Stimulated activated CD4-positive, alpha-beta T cell treated with anti-CD3 and anti-CD28 coated beads, Interleukin-1b, Interleukin-23, amount 100 ng/mL, for 1 hour (primary cell): ENCODE measurements at places on chromosomes 5 and 9.

GRCh38 chr9:37976714-37977477 is 73.0 kb upstream of the SLC25A51 start:
- DNase-seq = no peak

- DNase-seq = no peak
These were observed 3.2 kb upstream of the ANKHD1 start for GRCh38 chr5:140398379-140398811.

- DNase-seq = no peak
These were observed 37.3 kb downstream of the FSD1L start for GRCh38 chr9:105485131-105485530.

DNA sequence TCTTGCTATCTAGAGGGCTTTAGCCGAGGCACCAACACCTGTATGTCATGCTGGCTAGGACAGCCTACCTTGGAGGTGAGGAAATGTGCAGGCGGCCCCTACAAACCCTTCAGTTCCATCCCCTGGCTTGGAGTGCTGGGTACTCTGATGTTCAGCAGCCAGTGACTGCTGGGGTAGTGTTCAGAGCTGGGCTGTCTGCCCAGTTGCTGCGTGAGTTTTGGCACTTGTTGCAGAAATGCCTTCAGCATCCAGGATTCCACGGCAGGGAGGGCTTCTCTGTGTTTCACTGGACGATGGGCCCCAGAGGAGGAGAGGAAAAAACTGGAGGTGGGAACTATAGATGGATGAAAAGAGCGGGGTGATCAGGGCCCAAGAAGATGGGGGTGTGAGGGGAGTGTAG is 10.4 kb downstream of the SWI5 start:
- DNase-seq = no peak

DNA sequence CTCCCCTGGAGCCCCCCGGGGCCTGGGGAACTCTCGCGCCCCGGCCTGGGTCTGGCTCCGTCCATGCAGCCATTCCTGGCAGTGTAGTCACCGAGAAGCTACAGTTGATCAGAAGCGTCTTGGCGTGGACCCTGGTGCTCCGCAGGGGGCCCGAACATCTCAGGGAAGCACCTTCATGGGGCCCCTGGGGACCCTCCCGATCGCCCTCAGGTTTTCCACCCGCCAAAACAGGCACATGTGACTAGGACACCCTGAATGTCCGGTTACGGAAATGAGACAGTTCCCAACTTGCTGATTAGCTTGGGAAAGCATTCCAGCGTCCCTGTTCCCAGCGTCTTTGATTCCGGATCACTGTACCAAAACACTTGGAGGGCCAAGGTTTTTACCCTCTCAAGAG is 472 bp downstream of the FBXO4 start:
- DNase-seq = no peak

DNA sequence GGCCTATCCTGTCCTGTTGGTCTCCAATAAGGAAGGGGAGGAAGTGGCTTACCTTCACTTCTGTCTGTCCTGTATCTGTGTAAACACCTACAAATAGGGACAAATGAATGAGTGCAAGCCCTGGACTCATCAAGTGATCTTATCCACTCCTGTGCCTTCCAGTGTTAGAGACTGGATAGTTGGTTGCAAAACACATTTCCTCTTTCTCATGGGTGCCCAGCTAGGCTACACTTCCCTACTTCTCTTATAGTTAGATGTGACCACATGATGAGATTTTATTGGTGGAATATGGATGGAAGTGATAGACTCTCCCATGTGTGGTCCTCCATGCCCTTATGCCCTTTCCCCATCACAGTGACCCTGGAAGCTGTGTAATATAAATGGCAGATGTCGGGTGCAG is 16.9 kb upstream of the PFDN1 start:
- DNase-seq = no peak

DNA sequence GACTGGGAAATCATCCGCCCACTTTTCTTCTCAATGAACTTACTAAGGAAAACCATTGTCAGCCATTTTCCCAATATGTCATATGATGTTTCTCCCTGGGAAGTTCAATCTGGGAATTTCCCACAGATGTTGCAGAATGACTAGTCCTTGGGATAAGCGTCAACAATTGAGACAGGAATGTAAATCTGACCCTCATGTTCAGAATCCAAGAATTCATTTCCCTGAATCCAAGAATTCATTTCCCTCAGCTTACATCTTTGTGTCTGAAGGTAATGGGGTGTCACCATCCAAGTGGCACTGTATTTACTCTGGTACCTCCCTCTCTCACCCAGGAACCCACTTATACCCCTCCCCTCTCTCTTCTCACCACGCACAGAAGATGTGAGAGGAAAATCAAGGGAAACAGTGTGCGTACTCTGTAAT is 7.4 kb downstream of the KLF9 start:
- no peak for DNase-seq

- no peak for DNase-seq
These were observed 22.9 kb downstream of the PSMB7 start for GRCh38 chr9:124392254-124392870.

DNA sequence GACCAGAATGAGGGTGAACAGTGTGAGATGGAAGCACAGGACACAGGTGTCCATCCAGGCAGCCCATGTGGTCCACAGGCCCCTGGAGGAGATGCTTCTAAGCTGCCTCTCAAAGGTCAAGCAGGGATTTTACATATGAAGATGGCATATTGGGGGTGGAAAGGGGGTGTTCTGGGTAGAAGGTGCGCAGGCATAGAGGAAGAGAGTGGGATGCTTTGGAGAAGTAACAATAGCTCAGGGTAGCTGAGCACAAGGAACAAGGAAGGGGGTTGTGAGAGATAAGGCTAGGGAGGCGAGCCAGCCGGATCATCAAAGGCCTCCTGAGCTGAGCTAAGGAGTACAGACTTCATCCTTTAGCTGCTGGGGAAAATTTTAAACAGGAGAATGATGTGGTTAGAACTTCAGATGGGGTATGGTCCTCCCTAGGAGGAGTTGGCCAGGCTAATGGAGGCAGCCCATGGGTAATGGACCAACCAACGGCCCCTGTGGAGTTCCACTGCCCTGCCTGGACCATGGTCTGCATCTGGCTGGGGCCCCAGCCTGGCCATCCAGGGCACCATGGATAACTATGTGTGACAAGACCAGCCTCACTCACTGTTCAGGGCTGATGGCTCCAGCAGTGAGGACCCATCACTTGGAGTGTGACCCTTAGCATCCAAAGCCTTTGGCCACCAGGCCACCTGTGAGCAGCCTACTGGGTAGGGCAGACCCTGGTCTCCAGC is 86.8 kb upstream of the TBC1D2 start:
- no peak for DNase-seq

DNA sequence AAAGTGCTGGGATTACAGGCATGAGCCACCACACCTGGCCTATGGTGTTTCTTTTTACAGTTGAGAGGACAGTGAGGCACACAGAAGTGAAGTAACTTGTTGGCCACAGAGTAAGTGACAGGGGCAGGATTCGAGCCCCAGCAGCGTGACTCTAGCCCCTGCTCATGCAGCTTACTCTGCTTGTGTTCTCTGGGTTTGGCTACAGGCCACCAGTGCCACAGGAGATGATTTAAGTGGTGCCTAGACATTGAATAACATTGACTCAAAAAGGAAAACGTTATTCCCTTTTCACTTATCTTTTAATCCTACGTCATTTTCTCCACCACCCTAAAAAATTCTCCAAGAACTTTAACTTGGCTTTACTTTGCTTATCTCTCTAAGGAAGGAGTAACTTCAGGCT is 61.4 kb downstream of the SNX24 start:
- no peak for DNase-seq

- DNase-seq = no peak
These were observed 166.5 kb upstream of the PRR16 start for GRCh38 chr5:120297616-120298015.

- no peak for DNase-seq
These were observed 55.8 kb upstream of the SMARCA2 start for GRCh38 chr9:1959371-1959770.

- DNase-seq = no peak
These were observed 88.1 kb downstream of the KDM4C start for GRCh38 chr9:6845880-6846279.

GRCh38 chr9:88011005-88011766 is 36.9 kb upstream of the CDK20 start:
- DNase-seq = no peak
